ENCODE measurements at places on chromosomes 5 and 9.

- no peak for DNase-seq
These were observed 86.9 kb downstream of the GNAQ start for GRCh38 chr9:77944556-77945243.

- DNase-seq = no peak
These were observed 15.0 kb upstream of the SCGB3A1 start for GRCh38 chr5:180606215-180606785.

DNA sequence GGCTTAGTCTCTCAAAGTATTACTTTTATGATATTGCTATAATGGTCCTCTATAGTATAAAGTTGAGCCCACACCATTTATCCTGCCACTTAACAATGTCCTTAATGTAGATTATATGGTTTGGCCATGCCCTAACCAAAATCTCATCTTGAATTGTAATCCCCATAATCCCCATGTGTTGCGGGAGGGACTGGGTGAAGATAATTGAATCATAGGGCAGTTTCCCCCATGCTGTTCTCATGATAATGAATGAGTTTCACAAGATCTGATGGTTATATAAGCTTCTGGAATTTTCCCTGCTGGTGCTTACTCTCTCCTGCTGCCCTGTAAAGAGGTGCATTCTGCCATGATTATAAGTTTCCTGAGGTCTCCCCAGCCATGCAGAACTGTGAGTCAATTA, 498.8 kb downstream of the RAB3C start:
- no peak for DNase-seq

- no peak for DNase-seq
These were observed 149.8 kb upstream of the TNC start for GRCh38 chr9:115267790-115268189.

DNA sequence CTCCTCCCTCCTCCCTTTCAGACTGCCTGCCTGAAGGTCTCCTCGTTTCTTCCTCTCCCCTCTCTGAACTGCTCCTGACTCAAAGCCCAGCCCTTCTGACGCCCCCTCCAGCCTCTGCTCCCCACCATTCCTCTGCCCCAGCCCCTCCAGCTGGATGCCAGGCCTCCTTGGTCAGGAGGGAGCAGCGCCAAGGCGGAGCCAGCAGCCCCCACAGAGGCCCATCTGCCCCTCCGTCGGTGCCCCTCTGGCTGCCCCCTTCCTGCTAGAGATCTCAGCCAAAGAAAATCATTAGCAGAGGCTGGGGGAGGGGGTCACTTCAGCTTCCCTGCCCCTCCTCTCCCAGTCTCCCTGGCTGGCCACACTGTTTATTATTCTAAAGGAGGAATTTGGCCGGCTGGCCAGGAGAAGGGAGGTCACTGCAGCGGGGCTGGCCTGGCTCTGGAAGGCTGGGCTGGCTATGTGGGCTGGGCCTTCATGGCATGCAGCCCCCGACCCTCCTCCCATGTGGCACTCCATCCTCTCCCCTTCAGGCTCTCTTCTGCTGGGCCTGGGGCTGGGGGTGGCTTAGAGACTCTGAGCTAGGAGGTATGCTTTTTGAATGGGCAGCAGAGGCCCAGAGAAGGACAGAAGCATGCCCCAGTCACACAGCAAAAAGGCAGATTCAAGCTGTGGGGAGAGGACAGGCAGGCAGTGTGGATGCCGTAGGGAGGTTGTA, 16.9 kb downstream of the PDGFRB start:
- no peak for DNase-seq

- no peak for DNase-seq
These were observed 151.9 kb downstream of the NDUFS4 start for GRCh38 chr5:53712327-53712726.

DNA sequence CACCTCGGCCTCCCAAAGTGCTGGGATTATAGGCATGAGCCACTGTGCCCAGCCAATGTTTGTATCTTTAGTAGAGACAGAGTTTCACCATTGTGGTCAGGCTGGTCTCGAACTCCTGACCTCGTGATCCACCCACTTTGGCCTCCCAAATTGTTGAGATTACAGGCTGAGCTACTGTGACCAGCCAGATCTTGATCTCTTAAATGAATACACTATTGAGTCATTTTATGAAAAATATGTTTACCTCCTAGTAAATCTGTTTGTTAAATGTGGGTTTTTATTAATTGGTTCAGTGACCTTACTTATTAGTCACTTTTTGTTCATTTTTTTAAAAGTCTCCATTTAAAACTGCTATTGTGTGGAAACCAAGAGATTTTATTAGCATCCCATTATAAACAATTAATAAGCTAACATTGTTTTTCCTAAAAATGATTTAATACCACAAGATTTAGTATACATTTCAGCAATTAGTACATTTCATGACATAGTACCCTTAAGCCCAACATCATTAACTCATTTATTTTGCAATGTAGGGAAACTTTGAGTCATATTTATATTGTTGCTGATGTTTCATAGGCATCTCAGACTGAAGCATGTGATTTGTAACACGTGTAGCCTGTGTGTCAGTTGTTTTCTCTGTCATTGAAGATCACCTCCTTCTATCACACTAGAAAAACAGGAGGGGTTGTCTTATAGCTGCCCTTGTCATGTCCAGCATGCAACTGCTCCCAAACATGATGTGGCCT, 261.2 kb downstream of the TAF11L14 start:
- no peak for DNase-seq

- DNase-seq = no peak
These were observed 19.7 kb downstream of the STK10 start for GRCh38 chr5:172168311-172168710.

DNA sequence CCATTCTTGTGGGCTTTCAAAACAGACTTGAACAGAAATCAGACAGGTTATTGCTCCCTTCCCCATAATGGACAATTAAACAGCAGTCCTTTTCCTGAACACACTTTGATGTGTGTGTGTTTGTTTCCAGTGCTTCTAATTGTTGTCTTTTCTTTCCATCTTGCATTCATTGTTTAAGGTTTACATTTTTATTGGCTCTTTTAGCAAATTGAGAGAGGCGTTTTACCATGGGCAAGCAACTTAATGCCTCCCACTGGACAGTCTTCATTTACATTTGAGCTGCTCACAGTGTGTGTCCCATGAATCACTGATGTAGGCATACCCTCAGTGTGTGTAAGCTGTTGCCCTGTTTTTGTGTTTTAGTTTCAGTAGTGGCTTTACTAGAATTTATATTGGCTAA, 25.0 kb downstream of the WDR36 start:
- no peak for DNase-seq

GRCh38 chr5:93044859-93045666, 536.0 kb downstream of the NR2F1-AS1 start:
- DNase-seq = no peak

DNA sequence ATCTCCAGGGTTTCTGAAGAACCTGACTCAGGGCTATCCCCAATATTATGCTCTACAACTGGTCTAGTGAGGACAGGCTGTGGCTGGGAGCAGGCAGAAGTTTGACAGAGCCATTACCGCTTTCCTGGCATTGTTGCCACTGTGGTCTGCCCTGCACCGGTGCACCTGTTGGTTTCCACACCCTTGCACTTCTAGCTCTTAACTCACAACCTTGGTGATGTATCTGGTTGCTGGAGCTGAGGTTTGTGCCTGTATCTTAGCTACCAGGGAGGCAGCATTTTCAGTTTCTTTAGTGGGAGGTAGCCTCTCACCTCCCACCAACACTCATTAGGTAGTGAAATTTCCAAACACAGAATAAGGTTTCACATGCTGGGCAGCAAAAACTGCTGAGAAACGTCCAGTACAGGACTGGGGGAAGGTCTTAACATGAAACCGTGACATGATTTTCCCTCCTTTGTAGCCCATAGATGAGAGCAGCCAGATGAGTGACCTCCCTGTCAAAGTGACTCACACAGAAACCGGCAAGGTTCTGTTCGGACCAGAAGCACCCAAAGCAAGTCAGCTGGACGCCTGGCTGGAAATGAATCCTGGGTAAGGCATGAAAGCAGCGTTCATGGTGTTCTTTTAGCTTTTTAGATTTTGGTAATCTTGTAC, 57.7 kb downstream of the SMARCA2 start:
- DNase-seq = no peak

GRCh38 chr5:154642499-154643245, 112.5 kb upstream of the LARP1 start:
- no peak for DNase-seq

DNA sequence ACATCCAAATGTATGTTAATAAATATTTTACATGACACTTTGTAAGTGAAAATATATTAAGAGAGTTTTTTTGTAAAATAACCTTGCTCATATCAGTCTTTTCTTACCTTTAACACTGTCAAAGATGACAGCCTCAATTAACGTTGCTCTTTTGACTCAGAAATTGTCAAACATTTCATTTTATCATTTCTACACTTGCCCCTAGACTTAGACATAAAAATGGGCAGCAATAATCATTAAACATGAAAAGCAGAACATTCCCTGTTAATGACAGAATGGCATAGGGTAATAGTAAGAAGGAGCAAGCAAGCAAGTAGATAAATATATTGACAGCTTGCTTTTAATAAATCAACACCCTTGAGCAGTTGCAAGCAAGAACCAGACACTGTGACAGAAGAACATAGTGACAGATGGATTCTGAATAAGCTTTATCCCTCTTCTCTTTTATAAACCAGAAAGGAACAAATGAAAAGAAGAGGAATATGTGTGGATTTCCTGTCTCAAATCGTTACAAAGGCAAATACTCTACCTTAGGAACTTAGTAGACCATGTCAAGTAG, 796.0 kb upstream of the CHD1 start:
- DNase-seq = no peak

GRCh38 chr5:97338729-97339128, 155.7 kb upstream of the RIOK2 start:
- no peak for DNase-seq

DNA sequence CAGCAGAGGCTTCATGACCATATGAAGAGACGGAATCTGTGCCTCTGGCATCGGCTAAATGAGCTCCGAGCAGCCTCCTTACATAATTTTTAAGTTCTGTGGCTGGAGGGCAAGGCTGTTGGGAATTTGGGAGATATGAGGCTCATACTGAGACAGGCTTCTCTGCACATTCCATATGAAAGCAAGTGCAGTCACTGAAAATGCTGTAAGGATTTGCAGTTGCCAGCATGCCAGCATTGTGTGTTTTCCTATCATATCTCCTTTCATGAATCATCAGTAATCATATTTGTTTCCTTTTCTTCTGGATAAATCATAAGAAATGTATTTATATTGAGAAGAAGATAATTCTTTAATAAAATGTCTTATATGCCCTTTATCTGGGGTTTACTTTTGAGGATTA, 775.4 kb downstream of the SEMA5A start:
- DNase-seq = no peak

- DNase-seq = peak; percentile 89
These were observed 25.6 kb downstream of the ABL1 start for GRCh38 chr9:130860458-130861316.

DNA sequence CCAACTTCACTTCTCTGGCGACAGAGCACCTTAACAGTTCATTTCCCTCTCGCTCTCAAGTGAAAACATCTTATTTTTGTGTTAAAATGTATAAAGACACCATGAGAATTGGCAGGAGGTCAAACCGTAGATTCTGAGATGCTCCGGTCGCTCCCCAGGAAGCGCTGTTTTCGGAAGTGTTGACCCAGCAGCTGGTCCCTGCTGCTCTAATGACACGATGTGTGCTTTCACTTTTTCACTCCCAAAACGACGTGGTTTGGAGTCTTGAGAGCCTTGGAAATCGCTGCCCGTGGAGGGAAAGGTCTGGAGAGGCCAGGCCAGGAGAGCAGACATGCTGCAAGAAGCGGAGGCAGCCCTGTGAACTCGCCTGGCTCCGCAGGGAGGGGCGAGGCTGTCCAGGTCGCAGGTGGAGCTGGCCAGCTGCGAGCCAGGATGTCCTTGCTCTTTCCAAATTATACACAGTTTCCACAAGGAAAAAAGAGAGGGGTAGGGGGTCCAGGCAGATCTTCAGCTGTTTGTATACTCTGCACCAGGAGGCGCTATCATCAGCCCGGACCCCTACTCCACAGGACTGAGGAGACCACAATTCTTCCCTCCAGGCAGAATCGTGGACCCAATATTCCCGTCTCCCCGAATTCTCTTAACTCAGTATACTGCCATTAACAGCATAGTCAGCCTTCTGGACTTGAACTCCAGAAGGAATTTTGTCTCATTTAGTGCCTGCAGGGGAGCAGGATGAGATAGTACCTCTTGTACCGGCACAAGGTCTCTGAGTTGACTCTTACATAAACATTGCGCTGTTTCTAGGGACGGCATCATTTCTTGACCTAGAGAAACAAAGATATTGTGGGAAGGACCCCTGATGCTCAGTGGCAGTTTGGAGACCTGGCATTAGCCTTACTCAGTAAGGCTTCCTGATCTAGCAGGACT, 248.6 kb upstream of the ANKRD55 start:
- DNase-seq = peak; percentile 7

- DNase-seq = no peak
These were observed 184.4 kb upstream of the EFNA5 start for GRCh38 chr5:107855171-107855570.

- no peak for DNase-seq
These were observed 28.5 kb downstream of the KCNMB1 start for GRCh38 chr5:170360709-170361108.

- no peak for DNase-seq
These were observed 943 bp downstream of the CLTB start for GRCh38 chr5:176415240-176415951.

- DNase-seq = no peak
These were observed 10.7 kb downstream of the PCDH12 start for GRCh38 chr5:141947316-141947715.

- no peak for DNase-seq
These were observed 1.3 kb downstream of the ARSB start for GRCh38 chr5:78983601-78984438.

GRCh38 chr5:35598707-35599370, 18.8 kb upstream of the SPEF2 start:
- DNase-seq = no peak

GRCh38 chr9:136985853-136986252, 3.1 kb downstream of the LCNL1 start:
- no peak for DNase-seq

- DNase-seq = no peak
These were observed 48.9 kb downstream of the RASEF start for GRCh38 chr9:83013867-83014605.

DNA sequence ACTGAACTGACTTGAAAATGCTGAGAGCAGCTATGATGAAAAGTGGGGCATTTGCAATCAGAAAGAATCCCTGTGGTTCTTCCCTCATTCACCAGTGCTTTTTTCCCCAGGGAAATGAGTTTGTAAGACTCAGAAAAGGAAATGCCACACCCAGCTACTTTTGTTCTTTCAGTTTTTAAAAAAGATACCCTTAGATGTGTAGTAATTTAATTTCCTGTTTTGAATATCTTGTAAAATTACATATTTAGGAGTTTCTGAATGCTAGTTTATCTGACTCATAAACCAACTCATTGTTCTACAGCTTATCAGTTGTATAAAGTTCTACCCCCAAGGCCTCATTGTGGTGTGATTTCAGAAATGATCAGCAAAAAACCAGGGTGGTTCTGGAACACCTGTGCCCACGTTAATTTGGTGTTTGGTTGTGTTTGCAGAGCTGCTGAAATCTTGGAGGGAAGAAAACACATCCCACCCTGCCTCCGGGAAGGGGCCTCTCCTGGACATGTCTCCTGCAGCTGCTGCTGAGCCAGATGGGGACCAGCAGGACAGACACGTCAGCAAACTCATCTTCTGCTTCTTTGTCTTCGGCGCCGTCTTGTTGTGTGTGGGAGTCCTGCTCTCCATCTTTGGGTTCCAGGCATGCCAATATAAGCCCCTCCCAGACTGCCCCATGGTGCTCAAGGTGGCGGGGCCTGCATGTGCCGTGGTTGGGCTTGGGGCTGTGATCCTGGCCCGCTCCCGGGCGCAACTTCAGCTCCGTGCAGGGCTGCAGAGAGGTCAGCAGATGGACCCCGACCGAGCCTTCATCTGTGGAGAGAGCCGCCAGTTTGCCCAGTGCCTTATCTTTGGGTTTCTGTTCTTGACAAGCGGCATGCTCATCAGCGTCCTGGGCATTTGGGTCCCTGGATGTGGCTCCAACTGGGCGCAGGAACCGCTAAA, 2.8 kb downstream of the TMEM171 start:
- no peak for DNase-seq
